ENCODE measurements at places on chromosomes 1 and 21.

DNA sequence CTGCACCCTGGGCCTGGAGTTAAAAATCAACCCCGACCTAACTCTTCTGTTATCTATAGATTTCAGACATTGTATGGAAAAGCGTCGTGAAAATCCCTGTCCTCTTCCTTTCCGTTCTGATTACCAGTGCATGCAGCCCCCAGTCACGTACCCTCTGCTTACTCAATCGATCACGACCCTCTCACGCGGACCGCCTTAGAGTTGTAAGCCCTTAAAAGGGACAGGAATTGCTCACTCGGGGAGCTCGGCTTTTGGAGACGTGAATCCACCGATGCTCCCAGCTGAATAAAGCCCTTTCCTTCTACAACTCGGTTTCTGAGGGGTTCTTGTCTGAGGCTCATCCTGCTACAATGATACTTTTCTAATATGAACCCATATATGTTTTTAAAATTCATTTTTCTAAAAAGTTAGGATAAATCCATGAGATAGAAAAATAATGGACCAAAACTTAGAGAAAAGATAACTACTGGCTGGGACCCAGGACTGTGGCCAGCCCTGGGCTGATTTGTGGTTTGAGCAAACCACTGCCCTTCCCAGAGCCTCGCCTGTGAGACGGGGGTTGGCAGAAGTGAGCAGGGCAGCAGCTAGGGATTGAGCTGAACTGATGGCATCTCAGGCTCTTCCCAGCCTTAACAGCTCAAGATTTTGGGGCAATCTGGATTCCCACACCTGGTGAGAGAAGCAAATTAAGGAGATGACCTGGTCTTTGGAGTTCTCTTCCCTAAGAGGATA lies 5.0 kb downstream of the UQCRHL start:
- no peak for DNase-seq

DNA sequence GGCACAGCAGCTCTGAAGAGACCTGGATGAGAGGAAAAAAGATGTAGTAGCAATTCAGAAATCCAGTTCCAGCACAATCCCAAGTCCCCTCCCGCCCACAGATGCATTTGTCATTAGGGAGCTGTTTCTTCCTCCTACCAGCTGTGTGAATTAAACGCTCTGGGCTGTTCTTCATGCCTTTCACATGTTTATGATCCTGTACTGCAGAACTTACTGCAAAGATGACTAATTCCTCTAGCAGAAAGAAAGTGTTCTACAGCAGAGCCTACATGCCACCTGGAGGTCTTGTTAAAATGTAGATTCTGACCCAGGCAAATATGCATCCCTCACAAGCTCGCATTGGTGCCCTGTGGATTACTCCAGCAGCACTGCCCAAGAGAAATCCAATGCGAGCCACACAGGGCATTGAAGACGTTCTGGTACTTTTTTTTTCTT lies 6.5 kb downstream of the ENO1 start:
- DNase-seq: no peak

DNA sequence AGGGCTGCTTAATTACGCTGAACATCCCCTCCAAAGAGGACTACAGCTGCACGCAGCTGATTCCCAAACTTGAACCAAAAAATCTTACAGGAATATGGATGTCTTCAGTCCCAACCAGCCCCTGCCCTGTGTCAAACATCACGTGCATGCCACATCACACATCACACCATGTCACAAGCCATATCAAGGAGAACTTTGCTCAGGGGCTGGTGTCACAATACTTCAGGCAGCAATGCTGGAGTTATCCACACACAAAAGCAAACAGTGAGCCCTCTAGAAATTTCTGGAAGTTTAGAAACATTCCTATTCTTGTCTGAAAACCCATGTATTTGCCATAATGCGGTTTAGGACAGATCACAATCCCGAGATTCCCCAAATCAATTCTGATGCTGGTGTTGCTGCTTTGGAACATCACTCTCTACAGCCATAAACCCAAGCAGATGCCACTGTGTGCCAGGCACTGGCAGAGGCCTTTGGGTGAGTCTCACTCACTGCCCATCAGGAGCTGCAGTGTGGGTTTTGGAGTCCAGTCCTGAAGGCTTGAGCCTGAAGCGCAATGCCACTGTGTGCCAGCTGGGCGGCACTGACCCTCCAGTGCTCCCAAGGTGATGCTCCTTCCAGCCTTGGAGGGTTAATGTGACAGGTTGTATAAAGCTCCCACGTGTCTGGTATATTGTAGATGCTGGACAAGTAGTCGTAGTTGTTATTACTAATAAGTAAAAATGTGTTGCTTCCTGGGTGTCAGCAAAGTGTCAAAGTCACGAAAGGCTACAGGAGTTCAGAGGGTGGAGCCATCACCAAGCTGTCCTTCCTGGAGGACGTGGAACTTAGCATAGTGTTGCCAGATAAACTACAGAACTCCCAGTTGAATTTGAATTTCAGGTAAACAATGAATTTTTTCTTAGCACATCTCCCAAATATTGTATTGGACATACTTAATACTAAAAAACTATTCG lies 20.1 kb upstream of the EFNA1 start:
- DNase-seq: no peak

DNA sequence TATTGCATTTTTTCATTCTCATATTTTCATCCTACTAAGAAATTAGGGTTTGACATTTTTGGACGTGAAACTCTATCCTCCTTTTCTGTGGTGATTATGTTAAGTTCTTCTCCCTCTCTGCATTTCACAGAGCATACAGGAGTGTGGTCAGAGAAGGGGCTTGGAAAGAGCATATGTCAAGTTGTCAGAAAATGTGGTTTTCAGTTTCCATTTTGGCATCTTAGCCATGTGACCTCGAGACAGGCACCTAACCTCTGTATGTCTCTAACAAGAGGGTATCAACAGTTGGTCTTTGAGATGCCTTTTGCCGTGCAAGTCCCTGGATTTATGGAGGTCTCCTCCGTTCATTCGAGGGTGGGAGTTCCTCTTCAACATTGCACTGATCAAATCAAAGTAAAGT lies 140.7 kb downstream of the CYYR1 start:
- DNase-seq: no peak

GRCh38 chr1:42179900-42180329 lies 15.4 kb upstream of the GUCA2A start:
- no peak for DNase-seq

GRCh38 chr1:226154593-226154992 lies 31.9 kb downstream of the ACBD3 start:
- no peak for DNase-seq

GRCh38 chr1:201851949-201852348 lies 23.0 kb downstream of the IPO9 start:
- no peak for DNase-seq

- DNase-seq: no peak
Observed at GRCh38 chr1:61869691-61870109, 127.4 kb downstream of the PATJ start.

GRCh38 chr1:205739348-205740160 lies 10.4 kb downstream of the NUCKS1 start:
- DNase-seq: no peak

DNA sequence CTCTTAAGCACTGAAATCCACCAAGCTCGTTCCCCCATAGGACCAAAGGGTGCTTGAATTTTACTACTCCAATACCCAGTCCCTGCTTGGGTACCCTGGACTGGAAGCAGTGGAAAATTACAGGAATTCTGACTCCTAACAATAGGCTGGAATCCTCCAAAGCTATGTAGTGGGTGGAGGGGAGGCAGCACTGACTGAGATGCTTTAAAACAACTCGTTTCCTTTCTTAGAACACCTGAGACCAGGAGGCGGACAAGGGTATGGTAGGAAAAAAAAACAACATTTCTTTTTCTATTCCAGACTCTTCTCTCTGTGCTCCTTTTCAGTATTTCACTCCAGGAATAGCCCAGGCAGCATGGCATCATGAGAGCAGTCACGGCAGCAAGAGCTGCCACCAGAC lies 2.3 kb downstream of the PEF1 start:
- DNase-seq: no peak

DNA sequence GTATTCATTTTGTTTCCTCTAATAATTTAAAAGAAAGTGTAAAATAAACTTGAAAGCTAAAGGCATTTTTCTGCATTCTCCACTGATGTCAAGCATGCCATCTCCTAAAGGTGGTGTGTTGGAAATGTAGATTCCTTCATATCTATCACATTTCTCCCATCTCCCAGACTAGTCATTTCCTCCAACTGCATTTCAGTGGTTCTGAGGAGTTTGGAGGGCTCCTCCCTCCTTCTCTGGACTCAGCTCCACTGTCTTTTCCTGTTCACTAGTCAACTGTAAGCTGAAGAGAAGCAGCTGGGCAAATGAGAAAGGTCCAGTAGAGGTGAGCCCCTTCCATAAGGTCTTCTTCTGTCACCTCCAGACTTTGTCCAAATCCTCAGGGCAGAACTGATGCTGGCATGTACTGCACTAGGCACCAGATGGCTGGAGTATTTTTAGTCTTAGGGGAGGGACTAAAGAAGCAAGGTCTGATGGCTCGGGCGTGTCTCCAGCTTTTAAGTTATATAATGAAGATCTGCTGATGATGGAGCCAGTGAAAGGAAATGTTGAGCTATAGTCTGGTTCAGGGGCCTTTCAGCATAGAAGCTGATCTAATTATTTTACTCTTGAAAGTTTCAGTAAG lies 186.1 kb downstream of the NTNG1 start:
- DNase-seq: no peak

GRCh38 chr1:2990376-2991115 lies 30.7 kb upstream of the ACTRT2 start:
- peak; percentile 44 for DNase-seq

DNA sequence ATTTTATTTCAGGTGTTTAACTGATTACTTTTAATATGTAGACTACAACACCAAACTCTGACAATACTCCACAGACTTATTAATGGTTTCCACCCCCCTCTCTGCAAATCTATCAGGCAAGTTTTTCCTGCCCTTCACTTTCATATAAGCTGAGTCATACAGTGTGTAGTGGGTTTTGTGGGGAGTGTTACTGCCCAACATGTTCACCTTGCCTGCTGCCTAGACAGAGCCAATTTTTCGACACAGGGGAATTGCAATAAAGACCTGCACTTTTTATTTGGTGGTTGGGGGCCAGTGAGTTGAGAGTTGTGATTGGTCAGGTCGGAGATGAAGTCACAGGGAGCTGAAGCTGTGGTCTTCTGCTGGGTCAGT lies 119.7 kb downstream of the PPIAL4G start:
- no peak for DNase-seq

DNA sequence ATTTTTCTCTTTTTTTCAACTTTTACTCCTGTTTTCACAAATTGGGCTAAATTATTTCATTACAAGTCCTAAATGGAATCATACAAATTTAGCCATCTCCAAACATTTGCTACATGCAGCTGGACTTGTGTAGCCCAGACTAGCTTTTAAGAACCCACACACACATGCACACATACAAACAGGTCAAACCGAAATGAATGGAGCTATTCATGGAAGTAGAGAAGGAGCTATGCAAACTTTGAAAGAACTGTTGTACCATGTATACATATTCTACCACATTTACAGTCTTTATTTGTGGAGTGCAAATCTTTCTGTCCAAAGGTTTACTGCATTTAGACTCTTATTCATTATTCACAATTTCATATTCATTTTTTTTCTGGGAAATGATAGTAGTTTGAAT lies 189.1 kb upstream of the RNPC3 start:
- no peak for DNase-seq

GRCh38 chr1:53125623-53126360 lies 16.6 kb downstream of the SLC1A7 start:
- no peak for DNase-seq

- no peak for DNase-seq
Observed at GRCh38 chr1:94265906-94266305, 28.5 kb upstream of the ARHGAP29 start.

- no peak for DNase-seq
Observed at GRCh38 chr1:116704278-116704677, 36.7 kb upstream of the IGSF3 start.

DNA sequence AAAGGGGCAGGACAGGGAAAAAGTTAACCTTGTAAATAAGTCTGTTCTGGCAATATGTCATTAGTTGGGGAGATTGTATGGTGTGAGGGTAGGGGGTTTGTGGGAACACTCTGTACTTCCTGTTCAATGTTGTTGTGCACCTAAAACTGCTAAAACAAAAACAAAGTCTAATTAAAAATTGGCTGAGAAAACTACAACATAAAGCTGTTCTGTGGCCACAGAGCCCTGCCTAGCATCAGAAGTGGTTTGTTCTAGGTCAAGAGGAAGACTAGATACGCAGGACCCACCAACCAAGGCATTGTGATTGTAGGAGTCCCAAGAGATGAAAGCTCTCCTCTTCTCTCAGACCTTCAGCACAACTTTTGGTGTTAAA lies 81.0 kb upstream of the LRRC8D start:
- no peak for DNase-seq

DNA sequence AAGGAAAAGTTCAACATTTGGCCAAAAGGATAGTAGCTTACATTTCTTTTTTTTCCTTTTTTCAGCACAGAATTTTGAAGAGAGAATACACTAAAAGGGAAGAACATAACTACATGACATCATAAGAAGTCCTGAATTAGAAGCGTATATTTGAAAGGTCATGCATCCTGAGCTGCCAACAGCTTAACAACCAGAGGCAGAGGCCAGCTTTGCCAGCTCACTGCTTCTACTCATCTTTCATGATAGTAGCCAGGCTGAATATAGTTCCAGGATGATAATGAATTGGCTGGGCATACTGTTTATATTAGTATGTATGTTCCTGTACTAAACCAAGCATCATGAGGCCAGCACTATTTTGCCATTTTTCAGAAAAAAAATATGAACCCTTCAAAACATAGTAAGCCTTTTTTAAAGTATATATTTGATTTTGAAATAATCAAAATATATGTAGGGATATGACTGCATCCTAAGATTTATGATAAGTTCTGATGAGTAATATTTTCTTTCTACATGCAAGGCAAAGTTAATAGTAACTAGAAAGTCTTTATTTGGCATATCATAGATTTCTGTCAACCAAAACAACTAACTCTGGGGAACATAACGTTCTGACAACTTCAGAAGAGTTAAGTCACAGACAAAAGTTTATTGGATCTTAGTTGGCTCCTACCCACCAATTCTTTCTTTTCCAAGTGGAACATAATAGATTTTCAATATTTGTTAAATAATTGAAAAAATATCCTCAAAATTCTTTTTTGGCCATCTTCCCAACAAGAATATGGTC lies 123.2 kb downstream of the DPYD start:
- DNase-seq: no peak

- DNase-seq: no peak
Observed at GRCh38 chr1:210700511-210700910, 371.8 kb downstream of the HHAT start.

- no peak for DNase-seq
Observed at GRCh38 chr1:107254306-107254705, 113.5 kb downstream of the NTNG1 start.

DNA sequence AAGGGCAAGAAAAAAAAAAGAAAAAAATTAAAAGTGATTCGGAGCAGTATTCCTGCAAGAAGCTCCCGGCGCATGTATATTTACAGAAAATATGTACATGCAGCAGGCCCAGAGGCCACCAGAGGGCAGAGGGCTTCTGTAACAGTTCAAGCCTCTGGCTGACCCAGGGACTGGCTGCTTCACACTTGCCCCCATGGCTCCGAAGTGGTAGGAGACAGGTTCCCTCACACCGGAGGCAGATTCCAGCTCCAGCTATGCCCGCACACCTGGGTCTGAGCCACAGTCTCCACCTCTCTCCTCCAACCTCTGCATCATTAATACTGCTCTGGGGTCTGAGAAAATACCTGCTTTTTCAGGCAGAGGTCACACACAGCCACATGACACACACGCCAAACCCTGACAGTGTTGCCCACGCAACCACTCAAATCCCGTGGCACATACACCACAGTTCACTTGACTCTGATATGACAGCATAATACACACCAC lies 2.2 kb upstream of the ARHGAP30 start:
- DNase-seq: no peak

Data from sciatic nerve (tissue), 2 donors.